Neural crest cell (in vitro differentiated cells): ENCODE measurements at places on chromosomes 2 and 18. TPM values are rescaled to one million over a fixed set of nuclear protein-coding genes. Genes with fewer than 3 reads are reported as not detected.

DNA sequence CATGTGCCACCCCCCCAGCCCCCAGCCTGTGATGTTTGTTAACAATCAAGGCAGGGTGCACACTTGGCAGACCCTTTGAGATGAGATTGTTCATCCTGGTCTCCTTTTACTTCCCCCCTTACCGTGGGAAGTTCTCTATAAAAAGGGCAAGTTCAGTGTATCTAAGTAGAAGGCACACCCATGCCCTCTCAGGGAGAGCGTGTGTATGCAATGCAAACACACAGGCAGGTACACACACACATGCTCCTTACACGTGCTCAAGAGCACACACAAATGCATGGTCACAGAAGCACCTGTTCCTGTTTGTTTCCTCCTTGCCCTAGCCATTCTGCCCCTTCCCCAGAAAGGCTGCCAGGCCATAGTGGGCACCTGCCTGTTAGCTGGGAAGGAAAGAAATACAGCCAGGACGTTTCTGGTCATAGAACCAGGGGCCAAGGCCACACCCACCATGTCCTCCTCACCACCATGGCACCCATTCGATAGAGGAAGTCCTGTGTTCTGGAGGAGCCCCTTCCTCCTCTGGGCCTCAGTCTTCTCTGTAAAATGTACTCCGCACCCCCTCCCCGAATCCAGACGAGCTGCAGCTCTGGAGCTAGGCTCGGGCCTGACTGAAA, 3.1 kb downstream of the ATOH8 start:
- DNase-seq: no peak

- no peak for DNase-seq
These were observed 479.5 kb downstream of the TNS1 start for GRCh38 chr2:217523286-217523685.

DNA sequence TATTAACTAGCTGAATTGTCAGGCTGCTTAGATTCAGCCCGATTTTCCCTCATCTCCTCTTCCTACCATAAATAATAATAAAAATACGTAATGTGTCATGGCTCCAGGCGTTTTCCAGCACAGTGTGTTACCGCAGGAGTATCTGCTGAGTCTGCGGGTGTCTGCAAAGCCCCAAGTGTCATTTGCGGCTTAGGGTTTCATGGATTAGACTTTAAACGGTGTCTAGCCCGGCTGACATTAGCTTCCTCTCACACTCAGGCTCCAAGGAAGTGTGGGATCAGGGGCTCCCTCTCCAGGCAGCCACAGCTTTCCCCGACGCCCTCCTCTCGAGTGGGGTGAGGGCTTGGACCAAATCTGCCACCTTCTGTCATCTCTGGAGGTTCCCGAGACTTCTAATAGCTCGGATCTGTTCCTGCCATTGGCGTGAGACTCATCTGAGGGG, 14.1 kb upstream of the HOXD1 start:
- no peak for DNase-seq

GRCh38 chr18:11883153-11883552, 25.0 kb downstream of the MPPE1 start:
- DNase-seq: no peak

- DNase-seq: no peak
These were observed 354.6 kb upstream of the RAB12 start for GRCh38 chr18:8254654-8255053.

DNA sequence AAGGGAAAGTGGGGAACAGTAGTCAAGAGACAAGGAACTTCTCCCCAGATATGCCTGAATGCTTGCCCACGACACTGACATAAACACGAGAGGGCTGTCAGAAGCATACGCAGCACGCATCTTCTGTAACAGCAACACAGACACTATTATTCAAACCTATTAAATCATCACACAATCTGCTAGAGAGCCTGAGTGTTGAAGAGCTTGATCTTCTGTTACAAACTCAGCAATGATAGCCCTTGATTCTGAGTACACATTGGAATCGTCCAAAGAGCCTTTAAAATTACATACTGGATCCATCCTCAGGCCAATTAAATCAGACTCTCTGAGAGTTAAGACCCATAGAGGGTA, 111.6 kb downstream of the ZNF521 start:
- DNase-seq: no peak

Gene PHOSPHO2
- 8.3 and 8.6 TPM in 2 replicates for total RNA-seq

Gene UGT1A10
- not detected in 2 replicates for total RNA-seq
